ENCODE measurements at places on chromosomes 6 and 20.

DNA sequence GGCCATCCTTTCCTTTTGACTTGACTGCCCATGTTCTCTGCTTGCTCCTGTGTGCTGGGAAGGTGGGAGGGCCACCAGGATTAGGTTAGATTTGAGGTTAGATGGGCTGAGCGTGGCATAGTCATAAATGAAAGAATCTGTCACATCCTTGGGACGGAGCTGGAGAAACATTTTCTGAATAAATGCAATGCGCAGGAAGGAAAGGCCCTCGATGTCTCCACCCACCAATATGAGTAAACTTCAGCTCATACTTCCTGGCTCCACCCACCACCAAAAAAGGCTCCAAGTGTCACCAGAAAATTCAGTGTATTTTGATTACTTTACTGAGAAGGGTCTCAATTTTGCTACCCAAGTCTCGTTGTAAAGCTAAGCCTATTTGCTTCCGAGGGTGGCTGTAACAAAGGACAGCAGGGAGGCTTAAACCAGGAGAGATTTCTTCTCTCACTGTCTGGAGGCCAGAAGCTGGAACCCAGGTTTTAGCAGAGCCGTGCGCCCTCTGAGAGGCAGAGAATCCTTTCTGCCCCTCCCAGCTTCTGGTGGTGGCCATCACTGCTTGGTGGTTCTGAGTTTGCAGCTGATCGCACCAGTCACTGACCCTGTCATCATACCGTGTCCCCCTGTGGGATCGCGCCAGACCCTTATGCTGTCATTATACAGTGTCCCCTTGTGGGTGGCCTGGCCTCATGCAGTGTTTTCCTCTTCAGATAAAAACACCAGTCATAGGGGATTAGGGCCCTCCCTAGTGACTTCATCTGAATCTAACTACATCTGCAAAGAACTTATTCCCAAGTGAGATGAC is 137.8 kb downstream of the TTLL2 start:
- no peak for DNase-seq

- no peak for DNase-seq
Observed at GRCh38 chr6:52571099-52571755, 5.6 kb downstream of the TRAM2 start.

DNA sequence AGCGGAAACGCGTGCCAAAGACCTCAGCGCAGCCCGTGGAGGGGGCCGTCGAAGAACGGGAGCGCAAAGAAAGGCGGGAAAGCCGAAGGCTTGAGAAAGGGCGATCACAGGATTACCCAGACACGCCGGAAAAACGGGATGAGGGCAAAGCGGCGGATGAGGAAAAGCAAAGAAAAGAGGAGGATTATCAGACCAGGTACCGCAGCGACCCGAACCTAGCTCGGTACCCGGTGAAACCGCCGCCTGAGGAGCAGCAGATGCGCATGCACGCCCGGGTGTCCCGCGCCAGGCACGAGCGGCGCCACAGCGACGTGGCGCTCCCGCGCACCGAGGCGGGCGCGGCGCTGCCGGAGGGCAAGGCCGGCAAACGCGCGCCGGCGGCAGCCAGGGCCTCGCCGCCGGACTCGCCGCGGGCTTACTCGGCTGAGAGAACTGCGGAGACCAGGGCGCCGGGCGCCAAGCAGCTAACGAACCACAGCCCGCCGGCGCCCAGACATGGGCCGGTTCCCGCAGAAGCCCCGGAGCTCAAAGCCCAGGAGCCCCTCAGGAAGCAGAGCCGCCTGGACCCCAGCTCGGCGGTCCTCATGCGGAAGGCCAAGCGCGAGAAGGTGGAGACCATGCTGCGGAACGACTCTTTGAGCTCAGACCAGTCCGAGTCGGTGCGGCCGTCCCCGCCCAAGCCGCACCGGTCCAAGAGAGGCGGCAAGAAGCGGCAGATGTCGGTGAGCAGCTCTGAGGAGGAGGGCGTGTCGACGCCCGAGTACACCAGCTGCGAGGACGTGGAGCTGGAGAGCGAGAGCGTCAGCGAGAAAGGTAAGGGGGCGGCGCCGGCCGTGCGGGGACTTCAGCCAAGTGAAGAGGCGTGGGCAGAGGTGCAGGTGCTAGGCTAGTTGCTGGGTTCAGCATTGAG is 296.2 kb downstream of the RIMS1 start:
- DNase-seq = peak; percentile 13

GRCh38 chr6:138518054-138518453 is 18.8 kb upstream of the NHSL1 start:
- no peak for DNase-seq

DNA sequence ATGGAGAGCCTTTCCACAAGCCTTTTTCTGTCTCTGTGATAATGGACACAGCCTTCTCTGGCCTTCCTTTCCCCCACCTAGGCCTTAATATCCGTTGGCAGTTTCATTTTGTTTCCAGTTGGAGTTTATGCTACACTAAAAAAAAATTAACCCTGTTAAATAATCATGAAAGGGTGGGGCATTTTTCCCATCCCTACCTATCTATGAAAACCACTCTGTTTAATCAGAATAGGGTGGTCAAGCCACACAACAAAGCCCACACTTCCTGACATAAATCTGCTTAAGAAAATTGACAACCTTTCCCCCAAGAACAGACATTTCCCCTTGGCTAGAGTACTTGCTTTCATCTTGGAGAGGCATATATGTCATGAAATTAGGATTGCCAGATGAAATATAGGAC is 14.2 kb downstream of the TXLNB start:
- no peak for DNase-seq

DNA sequence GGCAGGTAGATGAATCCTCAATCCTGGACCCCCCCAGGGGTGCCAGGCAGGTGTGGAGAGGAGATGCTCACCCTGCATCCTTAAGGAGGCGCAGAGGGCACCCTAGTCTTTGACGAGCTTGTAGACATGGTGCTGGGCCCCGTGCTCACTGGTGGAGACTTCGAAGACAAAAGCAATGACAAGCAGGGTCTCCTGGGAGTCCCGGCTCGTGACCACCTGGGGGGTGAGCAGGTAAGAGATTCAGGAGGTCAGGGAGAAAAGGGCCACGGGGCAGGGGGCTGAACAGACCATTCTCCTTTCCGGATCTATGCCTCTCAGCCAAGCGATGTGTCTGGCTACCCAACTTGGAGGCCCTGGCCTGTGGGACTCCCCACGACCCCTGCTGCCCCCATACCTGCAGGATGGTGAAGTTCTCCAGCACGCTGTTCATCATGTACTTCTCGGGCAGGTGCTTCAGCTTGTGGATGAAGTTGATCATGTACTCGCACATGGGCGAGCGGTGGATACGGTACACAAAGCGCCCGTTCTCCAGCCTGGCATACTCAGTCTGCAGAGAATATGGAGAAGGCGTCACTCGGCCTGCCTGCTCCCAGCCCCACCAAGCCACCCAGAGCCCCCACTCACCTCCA is 6.9 kb downstream of the RPL10A start:
- DNase-seq = no peak

DNA sequence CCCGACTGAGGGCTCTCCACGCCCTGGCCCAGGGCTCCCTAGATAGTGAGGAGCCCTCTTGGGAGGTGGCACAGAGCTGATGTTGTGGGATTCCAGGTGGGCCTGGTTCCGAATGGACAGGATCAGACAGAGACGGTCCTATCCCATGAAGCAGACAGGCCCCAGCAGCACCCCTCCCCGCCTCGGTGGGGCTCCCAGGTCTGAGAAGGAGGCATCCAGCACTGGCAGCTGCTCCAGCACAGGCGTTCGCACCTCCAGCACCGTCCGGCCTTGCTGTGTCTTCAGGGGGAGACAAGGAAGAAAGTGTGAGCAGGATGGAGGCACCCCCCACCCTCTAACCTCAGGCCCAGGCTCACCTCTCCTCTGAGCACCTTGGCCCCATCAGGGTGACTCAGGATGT is 28.7 kb downstream of the COL11A2 start:
- DNase-seq = no peak

GRCh38 chr6:63263444-63263843 is 52.2 kb downstream of the FKBP1C start:
- no peak for DNase-seq

DNA sequence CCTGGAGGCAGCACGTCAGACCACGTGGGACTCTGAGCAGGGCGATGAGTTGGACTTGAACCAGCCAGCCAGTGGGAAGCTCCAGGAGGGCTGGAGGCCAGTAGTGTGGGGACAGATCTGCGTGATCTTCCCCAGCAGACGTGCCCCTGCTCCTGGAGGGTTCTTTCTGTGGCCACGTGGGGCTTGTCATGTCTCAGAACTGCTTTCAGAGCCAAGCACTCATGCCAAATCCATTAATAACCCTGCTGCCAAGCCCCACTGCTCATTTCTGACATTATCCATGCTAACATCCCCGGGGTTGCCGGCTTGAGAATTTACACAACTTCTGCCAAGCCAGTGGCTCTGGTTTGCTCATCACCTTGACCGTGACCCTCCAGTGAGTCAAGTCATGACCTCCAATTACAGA is 38.3 kb downstream of the SIRPA start:
- DNase-seq = no peak

Data from NCI-H1092 (cell line).